ENCODE measurements at places on chromosomes 6 and 20.

GRCh38 chr6:37396571-37397180 is 36.3 kb upstream of the CMTR1 start:
- DNase-seq: no peak

DNA sequence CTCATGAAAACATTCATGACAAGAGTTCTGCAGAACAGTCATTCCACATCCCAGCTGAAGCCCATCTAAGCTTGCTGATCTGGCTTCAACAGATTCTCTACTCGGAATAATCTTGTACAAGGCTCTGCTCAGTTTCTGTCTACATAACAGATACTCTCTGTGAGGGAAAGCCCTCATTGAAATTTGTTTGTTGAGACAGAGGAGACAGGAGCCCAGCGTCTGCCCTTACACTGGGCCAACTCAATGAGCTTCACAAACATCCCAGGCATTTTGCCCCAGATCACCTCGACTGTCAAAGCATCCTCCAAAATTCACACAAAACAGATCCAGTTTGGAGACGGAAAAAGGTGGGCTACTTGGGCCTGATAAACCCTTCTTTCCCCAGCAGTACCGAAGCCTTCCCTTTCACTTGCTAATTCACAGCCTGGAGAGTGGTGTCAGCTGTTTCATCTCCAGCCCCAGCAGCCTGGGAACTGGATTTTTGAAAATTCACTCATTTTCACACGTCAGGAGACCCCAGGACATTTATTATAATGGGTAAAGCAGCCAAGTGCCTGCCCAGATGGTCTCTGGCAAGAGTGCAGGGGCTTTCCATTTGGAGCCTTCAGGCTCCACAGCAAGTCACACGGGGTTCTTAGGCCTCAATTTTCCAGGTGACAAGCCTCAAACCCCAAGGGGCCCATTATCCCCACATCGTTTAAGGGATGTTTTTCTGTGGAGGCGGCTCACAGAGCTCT is 7.3 kb downstream of the CCDC167 start:
- no peak for DNase-seq

- DNase-seq: no peak
Measured at GRCh38 chr20:38939686-38940085, 13.5 kb downstream of the FAM83D start.

- DNase-seq: no peak
Measured at GRCh38 chr6:158567871-158568401, 8.0 kb downstream of the TMEM181 start.

DNA sequence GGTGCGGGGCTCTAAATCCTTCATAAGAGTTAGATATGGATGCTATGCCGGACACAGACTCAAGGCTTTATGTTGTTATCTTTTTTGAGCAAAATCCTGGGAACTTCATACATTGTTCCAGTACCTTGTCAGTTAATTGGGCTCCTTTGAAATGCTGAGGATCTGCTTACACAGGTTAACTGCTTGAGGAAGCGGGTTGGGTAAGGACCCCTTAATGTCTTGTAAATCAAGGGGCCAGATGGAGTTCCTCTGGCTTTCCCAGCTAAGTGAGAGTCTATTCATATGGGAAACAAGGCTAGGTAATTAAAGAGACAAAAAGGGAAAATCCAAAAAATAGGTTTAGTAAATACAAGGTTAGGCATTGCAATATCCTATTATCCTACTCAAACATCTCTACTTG is 141.5 kb downstream of the OR2B2 start:
- DNase-seq: no peak

DNA sequence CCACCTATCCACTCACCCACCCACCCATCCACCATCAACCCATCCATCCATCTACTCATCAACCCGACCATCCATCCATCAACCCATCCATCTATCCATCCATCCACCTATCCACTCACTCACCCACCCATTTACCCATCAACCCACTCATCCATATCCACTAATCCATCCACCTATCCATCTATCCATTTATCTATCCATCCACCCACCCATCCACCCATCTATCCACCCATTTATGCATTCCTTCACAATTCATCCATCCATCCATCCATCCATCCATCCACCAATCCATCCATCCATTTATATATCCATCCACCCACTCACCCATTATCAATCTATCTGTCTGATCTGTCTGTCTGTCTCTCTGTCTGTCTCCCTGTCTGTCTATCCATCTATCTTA is 14.1 kb downstream of the BPIFB4 start:
- DNase-seq: no peak

GRCh38 chr6:137879885-137880745 is 13.1 kb downstream of the TNFAIP3 start:
- DNase-seq: no peak

DNA sequence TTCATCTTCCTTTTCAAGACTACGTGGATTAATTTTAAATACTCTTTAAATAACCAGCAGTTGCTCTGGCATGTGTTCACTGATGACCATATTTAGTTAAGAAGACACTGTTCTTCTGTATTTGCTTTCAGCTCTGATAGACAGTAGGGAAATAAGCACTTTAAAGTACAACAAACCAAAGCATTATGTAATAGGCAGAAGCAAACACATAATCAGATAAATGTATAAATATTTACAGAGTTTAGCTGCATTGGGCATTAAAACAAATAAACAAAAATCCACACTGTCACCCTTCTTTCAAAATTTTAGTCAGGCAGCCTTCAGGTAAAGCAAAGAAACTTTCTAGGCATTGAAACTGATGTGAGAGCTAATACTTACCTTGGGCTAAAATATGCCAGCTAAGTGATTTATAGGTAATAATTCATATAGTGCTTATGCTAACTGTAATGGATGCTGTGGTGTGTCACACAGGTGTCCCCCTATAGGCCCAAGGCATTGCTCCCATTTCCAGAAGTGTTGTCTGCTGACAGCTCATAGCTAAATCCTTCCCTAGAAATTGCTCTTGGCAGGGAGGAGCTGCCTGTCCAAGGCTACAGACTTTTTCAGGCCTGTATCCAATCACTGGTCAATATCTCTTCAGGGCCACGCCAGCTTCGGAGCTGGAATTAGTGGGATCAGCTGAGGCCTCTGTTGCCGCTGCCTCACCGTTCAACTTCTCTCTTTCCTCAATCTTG is 111.5 kb upstream of the CITED2 start:
- peak; percentile 18 for DNase-seq

GRCh38 chr20:24208652-24209051 is 220.1 kb upstream of the GGTLC1 start:
- DNase-seq: no peak

GRCh38 chr6:113829696-113830045 is 27.5 kb upstream of the MARCKS start:
- no peak for DNase-seq

DNA sequence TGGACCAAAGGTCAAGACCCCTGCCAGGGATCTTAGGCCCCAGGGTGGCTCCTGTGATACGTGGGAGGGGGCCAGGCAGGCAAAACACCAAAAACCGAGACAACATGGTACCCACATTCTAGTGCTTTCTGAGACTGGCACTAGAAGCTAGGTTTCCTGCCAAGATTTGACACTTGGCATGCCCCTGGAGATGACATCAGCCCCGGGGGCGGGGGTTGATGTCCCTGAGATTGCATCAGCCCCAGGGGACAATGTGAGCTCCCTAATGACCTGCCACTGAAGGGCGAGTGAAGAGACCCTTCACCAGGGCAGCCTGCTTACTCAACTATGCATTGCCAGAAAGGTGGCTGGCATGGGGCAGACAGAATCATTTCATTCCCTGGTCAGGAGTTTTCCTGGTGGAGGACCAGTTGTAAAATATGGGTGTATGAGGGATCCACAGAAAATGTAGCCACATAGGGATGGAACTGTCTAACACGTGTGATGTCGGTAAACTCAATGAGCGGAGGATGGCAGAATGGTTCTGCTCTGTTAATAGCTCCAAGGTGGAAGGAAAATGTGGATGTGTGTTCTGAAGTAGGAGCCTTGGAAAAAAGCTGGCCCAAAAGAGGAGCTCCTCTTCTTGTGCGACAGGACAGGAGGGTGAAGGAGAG is 219.7 kb downstream of the UNC5CL start:
- no peak for DNase-seq

DNA sequence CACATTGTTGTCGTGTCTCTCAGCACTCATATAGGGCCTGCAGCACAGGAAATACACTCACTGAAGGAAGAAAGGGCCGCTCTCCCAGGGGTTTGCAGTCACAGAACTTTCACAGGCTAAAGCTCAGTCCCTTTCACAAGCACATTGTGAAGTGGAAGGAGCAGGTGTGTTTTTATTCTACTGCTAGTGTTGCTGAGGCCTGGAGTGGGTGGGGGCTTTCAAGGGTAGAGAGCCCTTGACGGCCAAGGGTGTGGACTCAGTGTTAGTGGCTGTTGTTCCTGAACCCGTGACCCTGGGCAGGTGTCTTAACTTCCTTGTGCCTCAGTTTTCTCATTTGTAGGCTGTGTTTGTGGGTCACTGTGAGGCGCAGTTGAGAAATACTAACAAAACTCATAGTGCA is 66.2 kb upstream of the SLC22A1 start:
- DNase-seq: no peak

DNA sequence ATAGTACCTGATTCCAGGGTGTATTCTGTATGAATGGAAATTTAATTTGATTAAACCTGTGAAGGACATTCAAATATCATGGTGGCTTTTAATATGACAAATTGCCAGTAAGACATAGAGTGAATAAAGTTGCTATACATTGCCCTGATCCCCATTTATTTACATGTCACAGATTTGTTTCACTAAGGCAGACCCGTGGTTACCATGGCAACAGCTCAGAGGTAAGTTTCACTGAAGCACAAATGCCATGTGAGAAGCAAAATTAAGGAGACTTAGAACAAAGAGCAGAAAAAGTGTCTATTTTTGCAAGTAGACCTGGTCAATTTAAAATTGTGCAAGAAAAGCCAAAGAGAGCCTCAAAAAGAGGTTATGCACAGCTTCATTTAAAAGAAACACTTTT is 63.7 kb downstream of the PXDC1 start:
- no peak for DNase-seq

DNA sequence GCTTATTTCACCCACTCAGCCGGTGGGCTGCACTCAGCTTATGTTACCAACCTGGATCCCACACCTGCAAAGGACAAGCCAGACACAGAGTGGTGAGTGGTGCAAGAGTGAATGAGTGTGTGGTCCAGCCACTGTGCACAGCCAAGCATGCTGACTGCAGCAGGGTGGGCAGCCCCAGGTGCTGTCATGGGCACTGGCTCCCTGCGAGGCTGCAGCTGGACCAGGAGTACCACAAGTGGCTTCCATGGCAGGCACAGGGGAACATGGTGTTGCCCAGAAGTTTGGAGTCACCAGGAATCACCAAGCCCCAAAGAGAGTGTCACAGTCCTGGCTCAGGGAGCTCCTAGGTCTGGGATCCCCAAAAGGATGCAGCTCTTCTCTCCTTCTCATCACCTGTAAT is 1093.4 kb downstream of the KHDRBS2 start:
- no peak for DNase-seq

- DNase-seq: no peak
Measured at GRCh38 chr20:56032251-56032650, 26.9 kb upstream of the CBLN4 start.

DNA sequence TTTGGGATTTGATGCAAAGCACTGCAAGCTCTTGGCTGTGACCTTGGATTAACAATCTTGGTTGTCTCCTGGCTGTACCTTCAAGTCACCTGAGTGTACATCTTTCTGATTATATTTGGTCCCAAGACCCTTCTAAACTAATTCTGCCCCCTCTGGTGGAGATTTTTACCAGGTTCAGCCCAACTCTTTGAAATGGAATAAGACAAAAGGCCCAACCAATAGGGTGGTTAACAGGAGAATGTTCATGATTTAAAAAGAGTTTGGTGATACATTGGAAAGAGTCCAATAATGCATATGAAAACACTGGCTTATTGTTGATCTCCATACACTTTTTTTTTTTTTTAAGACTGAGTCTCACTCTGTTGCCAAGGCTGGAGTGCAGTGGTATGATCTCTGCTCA is 77.5 kb upstream of the CD83 start:
- no peak for DNase-seq

- DNase-seq: no peak
Measured at GRCh38 chr6:129701721-129702455, 8.1 kb downstream of the ARHGAP18 start.

GRCh38 chr6:98487612-98488011 is 346.8 kb upstream of the POU3F2 start:
- DNase-seq: no peak

DNA sequence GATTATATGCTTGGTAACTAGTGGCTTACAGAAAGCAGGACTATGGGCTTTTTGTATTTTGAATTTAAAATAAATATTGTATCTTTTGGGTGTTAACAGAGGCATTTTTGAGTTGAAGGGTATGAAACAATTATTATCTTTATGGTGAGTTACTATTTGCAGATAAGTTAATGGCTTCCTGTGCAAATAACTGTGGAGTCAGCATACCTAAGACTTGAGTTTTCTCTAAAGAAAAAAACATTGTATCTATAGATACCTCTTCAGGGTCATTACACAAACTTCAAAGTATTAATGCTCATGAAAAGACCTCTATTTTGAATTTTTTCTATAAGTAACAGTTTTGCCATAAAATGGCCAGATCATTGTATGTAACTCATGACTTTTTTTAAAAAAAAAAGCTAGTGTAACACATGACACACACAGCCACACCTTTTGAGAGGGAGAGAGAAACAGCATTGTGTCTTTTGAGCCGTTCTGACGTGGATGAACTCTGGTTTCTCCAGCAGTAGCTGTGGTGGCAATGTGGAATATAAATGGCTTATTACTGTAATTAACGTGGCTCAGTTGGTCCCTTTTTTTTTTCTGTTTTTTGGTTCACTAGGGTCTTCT is 36.3 kb downstream of the PLEKHG1 start:
- DNase-seq: no peak

DNA sequence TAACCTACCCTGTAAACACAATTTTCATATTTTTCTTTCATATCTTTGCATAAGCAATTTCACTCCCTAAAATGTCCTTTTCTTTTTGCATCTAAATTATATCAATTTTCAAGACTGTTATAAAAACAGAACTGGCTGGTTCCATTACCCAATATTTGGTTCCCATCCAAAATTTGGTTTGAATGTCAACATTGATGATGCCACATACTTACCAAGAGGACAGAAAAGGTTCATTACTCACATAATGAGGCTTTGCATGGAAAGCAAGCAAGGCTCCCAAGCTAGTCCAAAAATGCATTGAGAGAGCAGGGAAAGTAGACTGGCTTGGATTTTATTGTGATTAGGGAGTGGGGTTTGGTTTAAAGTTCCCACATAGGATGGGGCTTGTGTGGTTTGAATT is 144.4 kb upstream of the AKIRIN2 start:
- DNase-seq: peak; percentile 45

DNA sequence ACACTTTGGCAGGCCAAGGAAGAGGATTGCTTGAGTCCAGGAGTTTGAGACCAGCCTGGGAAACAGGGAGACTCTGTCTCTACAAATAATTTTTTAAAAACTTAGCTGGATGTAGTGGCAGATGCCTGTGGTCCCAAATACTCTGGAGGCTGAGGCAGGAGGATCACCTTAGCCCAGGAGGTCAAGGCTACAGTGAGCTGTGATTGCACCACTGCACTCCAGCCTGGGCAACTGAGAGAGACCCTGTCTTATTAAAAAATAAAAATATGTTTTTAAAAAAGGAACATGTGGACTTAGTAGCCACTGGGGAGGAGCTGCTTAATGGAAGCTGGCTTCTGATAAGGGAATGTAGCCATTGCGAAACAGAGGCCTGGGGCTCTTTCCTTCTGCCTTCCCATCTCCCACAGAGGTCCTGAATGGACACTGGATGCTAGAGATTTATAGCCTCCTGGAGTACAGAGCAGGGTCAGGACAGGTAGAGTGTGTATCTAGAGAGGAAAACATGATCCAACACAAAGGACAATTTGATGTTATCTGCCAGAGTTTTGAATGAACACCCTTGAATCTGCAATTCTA is 21.7 kb upstream of the GMNN start:
- DNase-seq: no peak

- no peak for DNase-seq
Measured at GRCh38 chr6:67935976-67936477, 699.1 kb upstream of the ADGRB3 start.

GRCh38 chr6:151243481-151243880 is 3.7 kb downstream of the AKAP12 start:
- no peak for DNase-seq

Measured in NCI-H526 treated with DMSO at 0.1 percent for 48 hours (cell line).